Left renal pelvis (tissue), 4 donors: ENCODE measurements at places on chromosomes 7 and 10. TPM values are rescaled to one million over a fixed set of nuclear protein-coding genes. Genes with fewer than 3 reads are reported as not detected.

GRCh38 chr7:139682136-139683013 lies 95.4 kb downstream of the HIPK2 start:
- DNase-seq, result no peak

GRCh38 chr10:33412653-33413361 lies 78.3 kb upstream of the NRP1 start:
- DNase-seq, result no peak

DNA sequence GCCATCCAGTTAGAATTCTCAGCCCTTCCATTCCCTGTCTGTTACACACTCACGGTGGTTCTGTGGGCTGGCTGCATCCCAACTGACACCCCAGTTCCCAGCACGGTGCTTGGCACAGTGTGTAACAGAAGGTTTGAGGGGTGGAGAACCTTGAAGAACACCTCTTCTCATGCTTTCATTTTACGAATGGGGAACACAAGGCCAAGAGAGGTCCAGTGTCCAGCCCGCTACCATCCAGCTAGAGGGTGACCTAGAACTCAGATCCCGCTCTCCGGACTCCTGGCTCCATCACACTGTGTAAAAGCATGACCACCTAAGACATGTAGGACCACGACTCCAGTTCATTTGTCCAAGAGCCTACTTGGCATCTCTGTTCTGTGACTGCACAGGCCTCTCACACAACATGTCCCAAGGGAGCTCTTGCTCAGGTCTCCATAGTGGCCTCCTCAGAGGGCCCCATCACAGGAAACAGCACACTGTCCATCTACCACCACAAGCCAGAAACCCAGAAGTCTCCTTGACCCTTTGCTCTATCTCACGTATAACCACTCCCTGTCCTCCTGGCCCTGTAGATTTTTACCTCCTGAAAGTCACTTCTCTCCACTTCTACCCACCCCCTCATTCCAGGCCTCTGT lies 2.8 kb upstream of the CDH23 start:
- DNase-seq, result no peak

DNA sequence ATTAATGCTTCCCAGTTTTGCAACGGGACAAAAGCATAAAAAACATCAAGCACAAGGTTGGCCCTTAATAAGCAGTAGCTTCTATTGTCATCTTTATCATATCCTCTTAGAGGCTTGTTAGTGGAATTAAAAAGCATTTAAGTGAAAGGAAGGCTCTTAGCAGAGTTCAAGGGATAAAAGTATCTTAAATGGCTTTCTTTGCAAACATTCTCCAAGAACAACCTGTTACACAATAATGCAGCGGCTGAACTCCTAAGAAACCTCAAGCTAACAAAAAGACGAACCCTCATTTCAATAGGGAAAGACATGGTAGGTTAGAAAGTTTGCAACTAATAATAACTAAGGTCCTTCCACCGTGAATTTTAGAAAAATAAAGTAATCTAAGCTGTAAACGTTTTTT lies 82.1 kb downstream of the MPP7 start:
- DNase-seq, result no peak

DNA sequence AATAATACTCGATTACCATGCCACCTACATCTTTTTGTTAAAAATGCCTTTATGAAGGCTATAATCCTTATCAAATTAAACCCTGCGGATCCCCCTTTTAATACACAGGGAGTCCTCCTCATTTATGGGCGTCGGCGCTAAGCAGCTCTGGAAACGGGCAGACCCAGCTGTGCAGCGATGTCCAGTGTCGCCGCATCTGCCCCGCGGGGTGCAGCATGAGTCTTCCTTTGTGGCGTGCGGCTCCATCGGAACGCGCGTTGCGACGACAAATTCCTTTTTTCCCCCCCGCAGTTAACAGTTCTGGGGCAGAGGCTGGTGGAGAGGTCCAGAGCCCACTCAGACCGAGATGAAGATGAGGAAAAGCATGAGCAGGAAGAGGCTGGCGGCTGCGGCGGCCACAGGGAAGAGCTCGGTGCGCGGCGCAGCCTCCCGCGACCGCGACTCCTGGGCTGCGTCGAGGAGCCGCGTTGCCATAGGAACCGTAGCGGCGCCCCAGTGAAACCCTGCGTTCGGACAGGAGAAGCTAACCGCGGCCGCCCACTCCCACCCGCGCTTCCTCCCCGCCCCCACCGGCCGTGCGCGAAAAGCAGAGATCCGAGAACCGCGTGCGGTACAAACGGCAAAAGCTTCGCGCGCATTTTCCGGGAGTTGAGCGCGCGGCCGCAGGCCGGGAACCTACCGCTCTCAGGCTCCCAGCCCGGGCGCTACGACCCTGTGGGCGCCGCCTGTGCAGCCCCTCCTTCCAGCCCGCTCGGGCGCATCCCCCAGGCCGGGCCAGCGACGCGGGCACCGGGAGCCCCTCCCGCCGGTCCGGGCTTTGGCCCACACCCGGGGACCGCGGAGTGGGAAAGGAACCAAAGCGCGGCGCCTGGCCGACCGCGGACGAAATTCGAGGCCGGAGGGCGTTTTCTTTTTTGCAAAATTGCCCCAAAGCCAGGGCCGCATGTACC lies 130.6 kb downstream of the SPAG6 start:
- DNase-seq, result no peak

- no peak for DNase-seq
These were observed 42.4 kb downstream of the ESYT2 start for GRCh38 chr7:158786898-158787297.

GRCh38 chr7:121274467-121274866 lies 54.3 kb upstream of the WNT16 start:
- no peak for DNase-seq

The CLRN3 gene
- polyA plus RNA-seq, result 17.0 TPM

The LRRTM3 gene
- polyA plus RNA-seq, result 6.7 TPM

The MEOX2 gene
- 1.7 TPM for polyA plus RNA-seq

The PCDH15 gene
- 12.9 TPM for polyA plus RNA-seq

The DLD gene
- 146 TPM for polyA plus RNA-seq

The TMEM270 gene
- not detected for polyA plus RNA-seq
